CD4-positive, alpha-beta T cell treated with Interleukin-17A for 4 hours (primary cell): ENCODE measurements at places on chromosomes 4 and X.
A peak's percentile ranks its signal among the peaks of the same experiment; 100 is the strongest.

GRCh38 chr4:184588893-184589292, 60.4 kb downstream of the CASP3 start:
- no peak for DNase-seq

GRCh38 chr4:15955670-15956069, 7.3 kb downstream of the FGFBP2 start:
- no peak for DNase-seq

- no peak for DNase-seq
These were observed 102.0 kb downstream of the ELOVL6 start for GRCh38 chr4:110096405-110096804.

DNA sequence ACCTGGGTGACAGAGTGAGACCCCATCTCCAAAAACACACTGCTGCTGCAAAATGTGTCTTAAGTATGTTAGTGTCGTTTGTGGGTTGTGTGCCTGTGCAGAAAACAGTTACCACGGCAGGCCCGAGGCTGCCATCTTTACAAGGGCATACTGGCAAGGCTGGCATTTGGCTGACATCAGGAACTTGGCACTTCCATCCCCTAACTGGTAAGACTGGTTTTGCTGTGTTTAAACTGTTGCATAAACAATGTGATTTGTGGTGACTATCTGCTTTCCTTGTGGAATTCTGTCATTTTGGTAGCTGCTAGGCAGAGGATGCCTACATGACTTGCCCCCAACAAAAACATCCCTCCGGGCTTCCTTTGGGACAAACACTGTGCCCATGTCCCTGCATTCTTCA, 12.3 kb downstream of the LRP2BP start:
- DNase-seq = no peak

DNA sequence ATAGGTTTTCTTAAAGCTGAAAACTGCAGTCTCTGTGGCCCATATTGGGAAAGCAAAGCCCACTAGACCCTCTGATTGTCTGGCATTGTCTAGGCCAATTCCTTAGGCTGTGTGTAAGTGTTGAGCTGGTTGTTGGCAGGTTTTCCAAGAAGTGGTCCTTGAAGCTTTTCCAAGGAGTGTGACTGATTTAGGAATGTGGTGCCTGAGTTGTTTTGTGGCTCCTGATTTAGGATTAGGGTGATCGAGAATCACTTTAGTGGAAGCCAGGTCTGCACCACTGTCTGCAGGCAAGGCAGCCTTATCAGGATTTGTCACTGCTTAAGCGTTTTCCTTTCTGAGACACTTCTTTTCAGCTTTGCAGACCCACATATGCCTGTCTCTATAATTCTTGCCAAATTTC, 339.0 kb upstream of the DDX53 start:
- DNase-seq = no peak

GRCh38 chr4:1136048-1136447, 22.7 kb upstream of the RNF212 start:
- DNase-seq = peak; percentile 17

- no peak for DNase-seq
These were observed 104.8 kb upstream of the ENPEP start for GRCh38 chr4:110371016-110371770.

DNA sequence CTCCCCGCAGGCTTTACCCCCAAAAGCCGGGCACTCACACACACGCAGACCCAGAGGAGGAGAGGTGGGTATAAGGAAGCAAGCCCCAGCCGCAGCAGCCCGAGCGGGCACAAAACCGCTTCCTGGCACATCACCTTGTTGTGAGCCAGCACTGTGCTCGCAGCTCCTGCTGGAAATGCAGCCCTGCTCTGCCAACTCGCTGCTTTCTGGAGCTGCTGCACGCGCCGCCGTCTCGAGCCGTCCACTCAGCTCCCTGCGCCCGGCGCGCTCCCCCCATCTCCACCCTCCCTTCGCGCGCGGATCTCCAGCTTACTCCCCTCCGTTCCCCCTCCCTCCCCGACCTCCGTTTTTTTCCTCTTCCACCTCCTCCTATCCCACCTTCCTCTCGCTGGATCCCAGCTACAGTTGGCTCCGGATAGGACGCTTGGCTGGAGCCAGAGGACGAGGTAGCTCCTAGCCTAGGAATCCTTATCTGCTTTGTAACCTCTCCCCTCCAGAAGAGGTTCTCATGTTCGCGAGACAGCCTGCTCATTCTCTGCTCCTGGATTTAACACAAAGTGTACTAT, at the start of gene SPOCK3:
TSS of gene SPOCK3 (minus strand) at position 179 of the 566 bp plus-strand sequence.
- no peak for DNase-seq

- DNase-seq = no peak
These were observed 521.5 kb downstream of the GRID2 start for GRCh38 chr4:92825256-92825655.

GRCh38 chrX:110153896-110154295, 151.0 kb downstream of the TMEM164 start:
- DNase-seq = no peak

GRCh38 chr4:75037252-75037651, 104.3 kb downstream of the PARM1 start:
- no peak for DNase-seq

DNA sequence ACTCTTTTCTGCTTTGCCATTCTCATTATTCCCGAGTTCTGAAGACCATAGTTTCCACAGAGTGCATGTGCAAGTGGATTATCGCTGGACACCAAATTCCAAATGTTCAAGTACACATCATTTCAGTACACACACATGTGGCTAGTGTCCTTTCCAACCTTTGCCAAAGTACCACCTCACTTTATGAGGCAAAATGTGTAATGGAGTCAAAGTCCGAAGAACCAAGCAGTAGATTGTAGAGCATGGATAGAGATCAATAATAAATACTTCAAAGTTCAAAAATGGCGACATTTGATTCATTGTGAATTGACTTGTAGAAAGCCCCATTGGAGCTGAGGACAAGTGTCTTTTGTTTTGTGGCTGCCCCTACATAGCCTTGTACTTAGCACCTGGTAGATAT, 115.6 kb downstream of the TMEM164 start:
- no peak for DNase-seq

GRCh38 chrX:9786798-9787635, 788 bp downstream of the SHROOM2 start:
- DNase-seq = no peak

DNA sequence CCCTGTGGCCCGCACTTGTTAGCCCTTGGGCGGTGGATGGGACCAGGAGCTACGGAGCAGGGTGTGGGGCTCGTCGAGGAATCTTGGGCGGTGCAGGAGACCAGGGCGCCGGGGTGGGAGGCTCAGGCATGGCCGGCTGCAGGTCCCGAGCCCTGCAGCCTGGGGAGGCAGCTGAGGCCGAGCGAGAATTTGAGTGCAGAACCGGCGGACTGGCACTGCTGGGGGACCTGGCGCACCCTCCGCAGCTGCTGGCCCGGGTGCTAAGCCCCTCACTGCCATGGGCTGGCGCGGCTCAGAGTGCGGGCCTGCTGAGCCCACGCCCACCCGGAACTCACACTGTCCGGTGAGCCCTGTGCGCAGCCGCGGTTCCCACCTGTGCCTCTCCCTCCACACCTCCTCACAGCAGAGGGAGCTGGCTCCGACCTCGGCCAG, 73.6 kb upstream of the TLL1 start:
- DNase-seq = no peak

- no peak for DNase-seq
These were observed 397.7 kb downstream of the IL15 start for GRCh38 chr4:142034101-142034500.

DNA sequence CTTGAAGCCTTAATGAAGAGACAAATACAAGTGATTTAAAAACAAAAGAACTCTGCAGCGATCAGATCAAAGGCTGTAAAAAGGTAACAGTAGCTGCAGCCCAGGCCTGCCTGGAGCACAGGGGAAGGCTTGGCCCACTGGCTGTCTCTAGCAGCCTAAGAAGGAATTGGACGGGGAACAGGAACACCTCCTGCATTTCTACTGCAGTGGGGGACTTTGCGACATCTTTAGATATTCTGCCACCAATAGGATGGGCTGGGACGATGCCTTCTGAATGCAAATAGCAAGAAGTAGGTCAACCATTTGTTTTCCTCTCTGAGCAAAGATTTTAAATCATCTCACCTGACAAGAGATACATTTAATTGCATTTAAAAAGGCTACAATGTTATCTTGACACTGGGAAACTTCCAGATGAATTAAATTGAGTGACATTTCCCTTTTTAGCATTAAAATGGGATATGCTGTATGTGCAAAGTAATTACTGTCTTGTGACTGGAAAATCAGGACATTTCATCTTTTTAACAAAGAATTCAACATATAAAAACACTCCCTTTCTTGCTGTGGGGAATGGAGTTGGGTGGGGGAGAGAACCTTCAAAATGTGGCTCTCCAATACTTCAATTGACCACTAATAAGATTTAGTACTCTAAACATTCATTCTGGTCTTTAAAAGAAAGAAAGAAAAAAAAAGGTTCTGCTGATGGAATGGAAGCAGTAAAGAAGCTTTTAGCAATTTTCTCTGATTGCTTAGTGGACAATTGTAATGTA, 70.0 kb downstream of the NYX start:
- no peak for DNase-seq
